ENCODE measurements at places on chromosomes 6 and 20.

DNA sequence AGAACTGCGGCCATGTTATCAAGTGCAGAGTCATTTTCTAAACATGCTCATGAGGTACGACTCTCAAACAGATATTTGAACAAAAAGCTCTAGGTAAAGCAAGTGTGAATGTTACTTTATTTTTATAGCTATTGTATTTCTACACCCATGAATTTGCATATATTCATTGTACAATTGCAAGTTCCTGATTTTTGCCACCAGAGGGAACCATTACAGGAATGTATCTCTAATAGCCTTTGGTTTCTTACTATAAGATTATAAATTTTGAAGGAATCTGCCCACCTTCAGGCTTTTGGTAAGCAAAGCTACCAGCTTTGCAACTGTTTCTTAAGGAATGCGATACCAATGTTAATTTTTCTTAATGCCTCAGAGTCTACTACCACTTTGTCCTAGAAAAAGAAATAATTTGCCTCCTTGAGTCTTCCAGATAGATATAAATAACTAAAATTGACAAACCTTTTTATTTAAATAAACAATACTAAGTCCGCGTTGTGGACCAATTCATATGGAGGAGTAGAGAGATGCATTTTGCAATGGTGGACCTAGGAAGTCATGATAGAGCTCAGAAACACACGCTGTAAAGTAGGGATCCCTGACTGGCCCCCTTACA lies 125.4 kb upstream of the SAMD5 start:
- H3K4me3 ChIP-seq: no peak overlapping the region
- H3K27me3 ChIP-seq: no peaks in the 10 kb centered on the region
- no peak for DNase-seq
- H3K36me3 ChIP-seq: peaks cover 40% of the 10 kb centered on the region

GRCh38 chr6:28696167-28696566 lies 170.5 kb downstream of the GPX5 start:
- peak overlapping the region; percentile 46 for H3K4me3 ChIP-seq
- peaks cover 12% of the 10 kb centered on the region for H3K4me1 ChIP-seq
- DNase-seq: no peak
- peaks cover 4% of the 10 kb centered on the region for H3K36me3 ChIP-seq

DNA sequence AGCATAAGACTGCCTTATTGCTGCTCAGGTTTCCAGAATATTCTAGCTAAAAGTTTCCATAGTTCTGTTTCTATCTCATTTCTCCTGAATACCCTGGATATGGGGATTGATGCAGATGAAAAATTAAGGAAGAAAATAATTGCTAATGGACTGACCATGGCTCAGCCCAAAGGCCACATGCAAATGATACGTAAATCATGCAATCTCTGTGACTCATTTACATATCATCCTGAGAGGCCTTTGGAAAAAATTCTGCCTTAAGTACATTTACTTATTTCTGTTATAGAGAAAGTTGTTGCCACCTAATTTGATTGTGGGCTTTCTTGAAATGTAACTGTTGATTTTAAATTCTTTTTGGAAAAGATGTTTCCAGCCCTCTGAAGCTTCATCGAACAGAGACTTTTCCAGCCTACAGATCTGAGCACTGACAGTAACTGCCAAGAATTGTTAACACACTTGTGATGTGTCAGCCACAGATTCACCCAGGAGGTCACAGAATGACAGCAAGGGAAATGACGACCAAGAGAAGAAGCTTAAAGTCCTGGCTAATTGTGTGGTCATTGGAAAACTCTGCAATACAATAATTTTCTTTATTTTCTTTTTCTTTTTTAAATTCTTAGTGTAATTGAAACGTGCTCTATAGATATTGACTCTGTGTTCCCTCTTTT lies 174.8 kb downstream of the DOK5 start:
- no peaks in the 10 kb centered on the region for H3K4me1 ChIP-seq
- peaks cover 6% of the 10 kb centered on the region for H3K27me3 ChIP-seq
- no peak for DNase-seq
- no peak overlapping the region for H3K4me3 ChIP-seq
- H3K36me3 ChIP-seq: no peaks in the 10 kb centered on the region
- H3K27ac ChIP-seq: no peak overlapping the region

DNA sequence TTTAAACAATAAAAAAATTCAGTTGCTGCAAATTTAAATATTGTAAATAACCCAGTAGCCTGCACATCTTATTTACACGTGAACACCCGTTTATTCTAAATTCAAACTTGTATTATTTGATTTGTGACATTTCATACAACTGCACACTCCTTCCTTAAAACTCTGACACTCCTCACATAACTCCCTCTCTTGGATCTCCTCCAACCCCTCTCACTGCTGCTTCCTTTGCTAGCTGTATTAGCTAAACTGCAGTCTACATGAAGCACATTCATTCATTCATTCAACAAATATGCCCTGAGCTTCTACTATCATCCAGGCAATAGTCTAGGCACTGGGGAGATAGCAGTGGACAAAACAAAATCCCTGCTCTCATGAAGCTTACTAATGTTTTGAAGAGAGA lies 47.0 kb downstream of the FBXL4 start:
- DNase-seq: no peak
- no peaks in the 10 kb centered on the region for H3K27me3 ChIP-seq
- H3K27ac ChIP-seq: no peak overlapping the region
- peaks cover 66% of the 10 kb centered on the region for H3K36me3 ChIP-seq
- no peak overlapping the region for H3K4me3 ChIP-seq

DNA sequence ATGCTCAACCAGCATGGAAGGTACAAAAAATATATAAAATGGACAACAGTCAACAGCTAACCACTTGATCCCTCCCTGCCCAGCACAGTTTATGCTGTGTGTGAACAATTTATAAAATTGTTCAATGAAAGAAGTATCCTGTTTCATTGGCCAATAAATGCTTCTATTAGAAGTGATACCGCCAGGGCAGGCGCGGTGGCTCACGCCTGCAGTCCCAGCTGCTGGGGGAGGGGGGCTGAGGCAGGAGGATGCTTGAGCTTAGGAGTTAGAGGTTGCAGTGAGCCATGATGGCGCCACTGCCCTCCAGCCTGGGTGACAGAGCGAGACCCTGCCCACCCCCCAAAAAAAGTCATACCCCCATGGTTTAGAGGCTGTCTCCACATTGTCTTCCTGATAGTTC lies 4.6 kb downstream of the AGPAT4 start:
- no peak overlapping the region for H3K27ac ChIP-seq
- no peaks in the 10 kb centered on the region for H3K27me3 ChIP-seq
- H3K4me3 ChIP-seq: no peak overlapping the region
- peaks cover 5% of the 10 kb centered on the region for H3K36me3 ChIP-seq
- no peak for DNase-seq

GRCh38 chr6:128500014-128500413 lies 20.4 kb downstream of the PTPRK start:
- H3K27ac ChIP-seq: no peak overlapping the region
- no peaks in the 10 kb centered on the region for H3K36me3 ChIP-seq
- no peak for DNase-seq

GRCh38 chr6:162488444-162488843 lies 239.1 kb downstream of the PRKN start:
- no peak overlapping the region for H3K27ac ChIP-seq
- DNase-seq: no peak
- no peak overlapping the region for H3K4me3 ChIP-seq
- no peaks in the 10 kb centered on the region for H3K27me3 ChIP-seq
- no peaks in the 10 kb centered on the region for H3K4me1 ChIP-seq

- H3K4me1 ChIP-seq: no peaks in the 10 kb centered on the region
- H3K4me3 ChIP-seq: no peak overlapping the region
- DNase-seq: no peak
- H3K27me3 ChIP-seq: peaks cover 19% of the 10 kb centered on the region
- H3K36me3 ChIP-seq: no peaks in the 10 kb centered on the region
Measured at GRCh38 chr6:148471624-148472159, 129.1 kb downstream of the SASH1 start.

GRCh38 chr20:11204926-11205768 lies 531.3 kb upstream of the JAG1 start:
- peaks cover 2% of the 10 kb centered on the region for H3K27me3 ChIP-seq
- no peak overlapping the region for H3K4me3 ChIP-seq
- H3K36me3 ChIP-seq: no peaks in the 10 kb centered on the region
- H3K27ac ChIP-seq: no peak overlapping the region
- DNase-seq: peak; percentile 6
- no peaks in the 10 kb centered on the region for H3K4me1 ChIP-seq

- no peak overlapping the region for H3K4me3 ChIP-seq
- no peak overlapping the region for H3K27ac ChIP-seq
- peaks cover 7% of the 10 kb centered on the region for H3K36me3 ChIP-seq
- H3K27me3 ChIP-seq: no peaks in the 10 kb centered on the region
- H3K4me1 ChIP-seq: peaks cover 54% of the 10 kb centered on the region
Measured at GRCh38 chr20:5146871-5147592, 20.2 kb downstream of the CDS2 start.

GRCh38 chr6:106138151-106138550 lies 52.0 kb downstream of the PRDM1 start:
- peaks cover 4% of the 10 kb centered on the region for H3K27me3 ChIP-seq
- no peak for DNase-seq
- no peak overlapping the region for H3K4me3 ChIP-seq
- H3K27ac ChIP-seq: no peak overlapping the region
- H3K4me1 ChIP-seq: peaks cover 50% of the 10 kb centered on the region

GRCh38 chr6:90080876-90081481 lies 186.7 kb downstream of the GJA10 start:
- peak; percentile 74 for DNase-seq
- peaks cover 3% of the 10 kb centered on the region for H3K27me3 ChIP-seq
- peak overlapping the region; percentile 99 for H3K27ac ChIP-seq
- peaks cover 61% of the 10 kb centered on the region for H3K36me3 ChIP-seq
- H3K4me1 ChIP-seq: peaks cover 96% of the 10 kb centered on the region

GRCh38 chr6:143271024-143271423 lies 179.5 kb downstream of the ADAT2 start:
- no peaks in the 10 kb centered on the region for H3K27me3 ChIP-seq
- H3K4me3 ChIP-seq: no peak overlapping the region
- no peak for DNase-seq
- no peaks in the 10 kb centered on the region for H3K4me1 ChIP-seq

GRCh38 chr6:12160326-12160725 lies 129.8 kb upstream of the EDN1 start:
- DNase-seq: no peak
- H3K36me3 ChIP-seq: peaks cover 35% of the 10 kb centered on the region
- no peak overlapping the region for H3K27ac ChIP-seq
- no peak overlapping the region for H3K4me3 ChIP-seq

- H3K27ac ChIP-seq: no peak overlapping the region
- H3K4me3 ChIP-seq: peak overlapping the region; percentile 54
- H3K4me1 ChIP-seq: peaks cover 8% of the 10 kb centered on the region
- DNase-seq: no peak
Measured at GRCh38 chr6:125154118-125154760, 666 bp downstream of the TPD52L1 start.

DNA sequence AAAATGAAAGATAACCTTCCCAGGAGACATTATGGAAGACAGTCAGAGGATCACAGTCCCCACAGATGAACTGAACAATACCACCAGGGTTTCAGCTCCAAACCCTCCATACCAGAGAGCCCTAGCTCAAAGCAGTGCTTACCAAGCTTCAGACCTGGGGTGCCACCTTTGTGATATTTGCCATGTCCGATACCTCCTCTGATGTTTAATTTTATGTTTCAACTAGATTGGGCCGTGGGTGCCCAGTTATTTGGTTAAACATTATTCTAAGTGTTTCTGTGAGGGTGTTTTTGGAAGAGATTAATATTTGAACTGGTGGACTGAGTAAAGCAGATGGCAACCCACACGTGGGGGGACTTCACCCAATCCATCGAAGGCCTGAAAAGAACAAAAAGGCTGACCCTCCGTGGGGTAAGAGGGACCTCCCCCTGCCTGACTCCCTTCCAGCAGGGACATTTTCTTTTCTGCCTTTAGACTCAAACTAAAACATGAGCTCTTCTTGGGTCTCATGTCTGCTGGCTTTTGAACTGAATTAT lies 11.8 kb downstream of the SCML4 start:
- peak overlapping the region; percentile 13 for H3K4me3 ChIP-seq
- peak overlapping the region; percentile 73 for H3K27ac ChIP-seq
- H3K36me3 ChIP-seq: no peaks in the 10 kb centered on the region
- peaks cover 63% of the 10 kb centered on the region for H3K4me1 ChIP-seq

GRCh38 chr20:41133709-41134361 lies 3.5 kb upstream of the PLCG1 start:
- no peaks in the 10 kb centered on the region for H3K27me3 ChIP-seq
- peaks cover 6% of the 10 kb centered on the region for H3K36me3 ChIP-seq
- H3K4me3 ChIP-seq: no peak overlapping the region
- peaks cover 40% of the 10 kb centered on the region for H3K4me1 ChIP-seq

- H3K27me3 ChIP-seq: no peaks in the 10 kb centered on the region
- H3K36me3 ChIP-seq: peaks cover 16% of the 10 kb centered on the region
- no peak for DNase-seq
- no peaks in the 10 kb centered on the region for H3K4me1 ChIP-seq
- H3K4me3 ChIP-seq: no peak overlapping the region
Measured at GRCh38 chr20:25282796-25283195, 34.9 kb downstream of the PYGB start.

- no peaks in the 10 kb centered on the region for H3K36me3 ChIP-seq
- no peak overlapping the region for H3K4me3 ChIP-seq
- DNase-seq: no peak
- no peak overlapping the region for H3K27ac ChIP-seq
- no peaks in the 10 kb centered on the region for H3K27me3 ChIP-seq
- H3K4me1 ChIP-seq: no peaks in the 10 kb centered on the region
Measured at GRCh38 chr20:59625214-59625922, 21.0 kb downstream of the PHACTR3 start.

DNA sequence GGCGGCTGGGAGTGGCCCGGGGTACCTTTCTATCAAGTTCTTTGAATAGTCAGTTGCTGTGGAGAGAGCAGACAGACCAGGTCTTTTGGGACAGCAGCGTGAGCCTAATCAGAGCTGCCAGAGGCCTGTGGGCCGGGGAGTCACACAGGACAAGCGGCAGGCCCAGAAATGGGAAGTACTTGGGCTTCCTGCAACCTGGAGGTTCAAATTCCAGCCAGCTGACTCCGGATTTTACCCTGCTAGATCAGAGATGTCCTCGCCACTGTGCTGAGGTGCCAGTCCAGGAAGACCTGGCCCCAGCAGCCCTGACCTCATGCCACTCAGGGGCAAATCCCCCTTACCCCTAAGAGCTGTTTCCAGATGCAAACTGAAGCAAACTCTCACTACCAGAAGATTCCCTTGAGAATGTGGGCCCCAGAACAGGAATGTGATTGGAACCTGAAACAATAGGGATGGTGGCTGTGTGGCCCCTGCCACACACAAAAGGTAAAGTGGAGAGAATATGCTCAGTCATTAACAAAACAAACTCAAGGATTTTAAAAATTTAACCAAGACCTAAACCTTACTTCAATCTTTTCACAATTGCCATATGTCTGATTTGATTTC lies 9.7 kb downstream of the BEND3 start:
- H3K27me3 ChIP-seq: no peaks in the 10 kb centered on the region
- peaks cover 2% of the 10 kb centered on the region for H3K36me3 ChIP-seq
- peaks cover 2% of the 10 kb centered on the region for H3K4me1 ChIP-seq
- H3K27ac ChIP-seq: no peak overlapping the region
- DNase-seq: no peak
